T-cell (primary cell): ENCODE measurements at places on chromosomes 11 and 22. TPM values are rescaled to one million over a fixed set of nuclear protein-coding genes. Genes with fewer than 3 reads are reported as not detected.

DNA sequence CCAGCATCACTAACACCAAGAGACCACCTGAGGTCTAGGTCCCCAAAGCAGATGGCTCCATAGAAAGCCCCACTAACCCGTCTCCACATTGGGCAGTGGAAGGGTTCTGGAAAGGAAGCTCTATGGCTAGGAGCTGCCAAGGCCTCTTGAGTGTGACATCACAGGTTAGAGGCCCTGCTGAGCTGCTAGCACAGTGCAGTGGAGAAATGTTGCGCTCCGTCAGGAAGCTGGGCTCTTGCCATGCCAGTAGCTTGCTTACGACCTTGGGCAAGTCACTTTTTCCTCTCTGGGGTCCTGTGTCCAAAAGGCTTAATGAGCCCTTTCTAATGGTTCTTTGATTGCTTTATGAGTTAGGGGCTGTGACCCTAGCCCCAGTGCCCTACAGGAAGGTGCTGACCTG, 10.6 kb downstream of the PIK3IP1 start:
- H3K27me3 ChIP-seq, result no peaks in the 10 kb centered on the region
- no peaks in the 10 kb centered on the region for H3K36me3 ChIP-seq
- DNase-seq, result no peak
- peak overlapping the region; percentile 48 for H3K27ac ChIP-seq
- peaks cover 74% of the 10 kb centered on the region for H3K4me1 ChIP-seq
- no peak overlapping the region for H3K4me3 ChIP-seq

- no peak overlapping the region for H3K27ac ChIP-seq
- no peak for DNase-seq
- H3K4me1 ChIP-seq, result no peaks in the 10 kb centered on the region
- H3K4me3 ChIP-seq, result no peak overlapping the region
- H3K27me3 ChIP-seq, result no peaks in the 10 kb centered on the region
- H3K36me3 ChIP-seq, result no peaks in the 10 kb centered on the region
These were observed 157.0 kb downstream of the LUZP2 start for GRCh38 chr11:24653901-24654300.

DNA sequence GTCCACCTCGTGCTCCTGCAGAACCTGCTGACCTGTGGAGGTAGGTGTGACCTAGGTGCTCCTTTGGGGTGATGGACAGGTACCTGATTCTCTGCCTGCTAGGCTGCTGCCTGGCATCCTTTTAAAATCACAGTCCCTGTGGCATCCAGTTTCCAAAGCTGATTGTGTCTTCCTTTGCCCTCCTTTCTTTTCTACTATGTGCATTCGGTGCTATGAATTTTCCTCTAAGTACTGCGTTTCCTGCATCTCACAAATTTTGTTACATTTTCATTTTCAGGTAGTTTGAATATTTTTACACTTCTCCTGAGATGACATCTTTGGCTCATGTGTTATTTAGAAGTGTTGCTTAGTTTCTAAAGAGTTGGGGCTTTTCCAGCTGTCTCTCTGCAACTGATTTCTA, 30.9 kb upstream of the PPP6R3 start:
- no peak overlapping the region for H3K4me3 ChIP-seq
- no peaks in the 10 kb centered on the region for H3K36me3 ChIP-seq
- no peaks in the 10 kb centered on the region for H3K27me3 ChIP-seq
- no peak overlapping the region for H3K27ac ChIP-seq

DNA sequence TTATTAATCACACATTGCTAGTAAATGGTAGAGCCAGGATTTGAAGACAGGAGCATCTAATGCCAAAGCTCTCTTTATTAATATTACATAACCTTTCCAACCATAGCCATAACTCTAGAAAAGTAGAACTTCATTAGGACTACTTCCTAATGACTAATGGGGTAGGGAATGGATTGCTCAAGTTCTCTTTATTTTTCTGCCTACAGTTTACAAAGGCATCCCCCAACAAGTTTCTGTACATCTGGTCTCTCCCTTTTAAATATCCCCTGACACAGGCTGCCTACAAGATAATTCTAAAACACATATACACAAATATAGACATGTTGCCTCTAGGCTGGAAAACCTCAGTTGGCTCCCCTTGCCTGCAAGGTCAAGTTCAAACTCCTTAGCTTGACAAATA, 534.9 kb downstream of the SOX6 start:
- H3K36me3 ChIP-seq, result no peaks in the 10 kb centered on the region
- no peak for DNase-seq
- H3K4me1 ChIP-seq, result no peaks in the 10 kb centered on the region
- no peak overlapping the region for H3K4me3 ChIP-seq
- H3K27ac ChIP-seq, result no peak overlapping the region

- no peak overlapping the region for H3K4me3 ChIP-seq
- no peaks in the 10 kb centered on the region for H3K27me3 ChIP-seq
- no peaks in the 10 kb centered on the region for H3K4me1 ChIP-seq
- no peak overlapping the region for H3K27ac ChIP-seq
- H3K36me3 ChIP-seq, result no peaks in the 10 kb centered on the region
- no peak for DNase-seq
These were observed 58.2 kb downstream of the SMIM38 start for GRCh38 chr11:69213964-69214363.

- H3K27ac ChIP-seq, result no peak overlapping the region
- peaks cover 14% of the 10 kb centered on the region for H3K4me1 ChIP-seq
- H3K4me3 ChIP-seq, result peak overlapping the region; percentile 44
- H3K27me3 ChIP-seq, result peaks cover 60% of the 10 kb centered on the region
- no peaks in the 10 kb centered on the region for H3K36me3 ChIP-seq
These were observed 1.4 kb upstream of the KREMEN1 start for GRCh38 chr22:29071261-29072045.

DNA sequence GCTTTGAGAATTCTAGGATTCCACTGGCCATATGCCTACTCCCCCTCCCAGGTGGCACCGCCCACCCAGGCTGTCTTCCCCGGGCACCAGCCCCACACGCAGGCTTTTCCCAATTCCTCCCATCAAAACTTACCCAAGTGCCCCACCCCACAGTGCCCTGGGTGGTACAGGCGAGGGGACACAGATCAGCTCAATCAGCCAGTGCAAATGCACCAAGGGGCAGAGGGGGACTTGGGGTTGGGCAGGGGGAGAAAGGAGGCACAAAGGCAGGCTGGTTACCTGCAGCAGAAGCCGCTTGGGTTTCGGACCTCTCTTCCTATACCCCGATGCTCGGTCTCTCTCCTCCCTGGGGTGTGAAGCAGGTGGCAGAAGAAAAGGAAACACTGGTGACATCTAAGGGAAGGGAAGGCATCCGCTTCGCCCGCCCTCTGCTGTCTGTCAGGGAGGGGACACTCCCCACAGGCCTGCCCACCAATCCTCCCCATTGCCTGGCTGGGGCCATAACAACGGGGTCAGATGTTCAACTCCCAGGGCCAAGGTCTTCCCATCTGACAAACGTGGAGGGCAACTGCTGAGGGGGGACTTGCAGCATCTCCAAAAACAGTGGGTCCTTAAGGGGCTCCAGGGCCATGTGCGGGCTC, 14.0 kb downstream of the CBX7 start:
- H3K4me3 ChIP-seq, result no peak overlapping the region
- H3K27ac ChIP-seq, result no peak overlapping the region
- no peak for DNase-seq
- H3K4me1 ChIP-seq, result peaks cover 8% of the 10 kb centered on the region
- H3K36me3 ChIP-seq, result peaks cover 11% of the 10 kb centered on the region

DNA sequence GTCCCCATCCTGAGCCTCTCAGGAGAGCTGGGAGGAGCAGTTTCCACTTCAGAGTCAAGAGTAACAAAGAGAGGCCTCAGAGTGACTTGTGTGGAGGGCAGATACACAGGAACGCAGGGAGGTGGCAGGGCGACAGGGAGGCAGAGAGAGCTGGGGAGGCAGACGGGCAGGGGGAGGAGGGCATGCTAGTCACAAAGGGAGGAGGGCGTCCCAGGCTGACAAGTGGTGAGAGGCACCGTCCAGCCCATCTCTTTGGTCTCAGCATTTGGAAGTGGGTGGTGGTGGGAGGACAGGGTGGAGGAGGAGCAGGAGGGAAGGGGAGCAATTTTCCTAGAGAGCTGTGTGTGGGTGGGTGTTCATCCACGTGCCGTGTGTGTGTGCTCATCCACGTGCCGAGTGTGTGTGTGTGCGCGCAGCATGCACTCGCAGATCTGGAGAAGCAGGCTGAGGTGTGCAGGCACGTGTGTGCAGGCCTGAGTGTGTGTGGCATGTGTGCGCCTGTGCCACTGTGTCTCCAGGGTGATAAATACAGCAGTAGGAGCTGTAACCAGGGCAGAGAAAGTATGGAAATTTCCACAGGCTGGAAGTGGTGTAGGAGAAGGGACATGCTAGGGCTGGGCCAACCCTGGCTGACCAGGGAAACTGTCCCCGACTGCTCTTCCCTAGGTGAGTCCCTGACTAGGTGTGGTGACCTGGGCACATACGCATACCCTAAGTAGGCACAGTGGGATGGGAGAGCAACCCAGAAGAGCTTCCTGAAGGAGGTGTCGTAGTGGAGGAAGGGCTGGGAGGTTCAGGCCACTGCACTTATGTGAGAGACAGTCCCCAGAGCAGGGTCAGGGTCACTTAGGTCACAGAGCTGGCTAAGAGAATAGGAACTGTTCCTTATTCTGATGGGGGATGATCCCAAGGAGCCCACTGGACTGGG, 7.3 kb upstream of the PDE2A start:
- H3K27me3 ChIP-seq, result peaks cover 21% of the 10 kb centered on the region
- H3K27ac ChIP-seq, result no peak overlapping the region
- H3K4me3 ChIP-seq, result no peak overlapping the region
- DNase-seq, result no peak

- peaks cover 2% of the 10 kb centered on the region for H3K4me1 ChIP-seq
- H3K27me3 ChIP-seq, result no peaks in the 10 kb centered on the region
- no peaks in the 10 kb centered on the region for H3K36me3 ChIP-seq
- no peak overlapping the region for H3K27ac ChIP-seq
- DNase-seq, result no peak
These were observed 4.5 kb upstream of the PPP2R1B start for GRCh38 chr11:111770581-111771134.

DNA sequence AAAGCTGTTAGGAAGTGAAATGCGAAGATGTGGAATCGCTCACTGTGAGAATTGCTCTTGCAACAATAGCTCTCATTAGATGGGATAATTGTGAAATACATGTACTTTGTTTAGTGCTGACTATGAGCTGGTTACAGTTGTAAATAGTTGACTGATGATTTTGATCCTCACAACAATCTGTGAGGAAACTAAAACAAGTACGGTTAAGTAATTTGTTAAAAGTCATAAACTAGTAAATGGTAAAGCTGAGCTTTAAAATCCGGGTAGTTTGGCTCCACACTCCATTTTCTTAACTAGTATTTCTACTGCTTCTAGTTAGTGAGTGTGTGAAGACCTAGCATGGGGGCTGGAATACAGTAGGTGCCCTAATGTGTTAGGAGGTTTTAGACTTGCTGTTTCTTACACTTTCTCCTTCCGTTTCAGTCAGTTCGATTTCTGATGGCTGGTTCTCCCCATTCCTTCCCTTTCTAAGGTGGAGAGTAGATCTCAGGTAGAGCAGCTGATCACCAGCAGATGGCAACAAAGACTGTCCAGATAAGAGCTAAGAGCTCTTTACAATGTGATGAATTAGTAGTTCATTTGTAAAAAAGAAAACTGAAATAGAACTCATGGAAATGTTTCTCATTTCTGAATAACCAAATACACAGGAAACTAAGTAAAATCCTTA, 16.3 kb upstream of the CYP2R1 start:
- no peaks in the 10 kb centered on the region for H3K27me3 ChIP-seq
- no peak overlapping the region for H3K4me3 ChIP-seq
- H3K36me3 ChIP-seq, result no peaks in the 10 kb centered on the region
- peak; percentile 30 for DNase-seq
- no peak overlapping the region for H3K27ac ChIP-seq

DNA sequence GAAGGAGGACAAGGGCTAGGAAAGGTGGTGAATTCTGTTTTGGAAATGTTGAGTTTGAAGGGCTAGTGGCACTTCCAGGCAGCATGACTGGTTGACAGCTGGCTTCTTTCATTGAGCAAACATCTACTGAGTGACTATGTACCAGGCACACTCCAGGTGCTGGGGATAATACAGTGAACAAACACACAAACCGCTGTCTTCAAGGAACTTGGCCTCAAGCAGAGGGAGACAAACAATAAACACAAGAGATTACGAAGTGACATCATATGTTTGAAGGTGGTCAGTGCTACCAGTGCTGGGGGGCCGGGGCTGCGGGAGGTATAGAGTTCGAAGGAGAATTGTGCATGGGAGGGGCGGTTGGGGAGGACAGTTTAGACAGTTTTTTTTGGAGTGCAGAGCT, 197.0 kb upstream of the SORL1-AS1 start:
- no peak overlapping the region for H3K27ac ChIP-seq
- H3K4me3 ChIP-seq, result no peak overlapping the region

DNA sequence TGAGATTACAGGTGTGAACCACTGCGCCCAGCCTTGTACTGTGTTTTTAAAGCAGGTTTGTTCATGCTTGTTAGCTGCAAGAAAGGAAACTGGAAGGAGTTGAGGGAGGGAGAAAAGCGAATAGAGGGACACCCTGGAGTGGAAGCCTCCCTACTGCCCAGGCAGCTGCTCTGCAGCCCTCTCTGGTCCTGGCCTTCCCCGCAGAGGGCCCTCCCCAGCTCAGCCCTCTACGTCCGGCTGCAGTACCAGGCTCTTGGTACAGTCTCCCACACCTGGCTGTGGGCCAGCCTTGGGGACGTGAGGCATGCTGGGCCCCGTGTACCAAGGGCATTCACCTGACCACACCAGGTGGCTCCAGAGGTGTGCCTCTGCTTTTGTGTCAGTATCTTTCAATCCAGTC, 70.8 kb downstream of the MED15 start:
- peaks cover 72% of the 10 kb centered on the region for H3K4me1 ChIP-seq
- H3K36me3 ChIP-seq, result peaks cover 99% of the 10 kb centered on the region
- DNase-seq, result no peak
- H3K27me3 ChIP-seq, result no peaks in the 10 kb centered on the region
- H3K4me3 ChIP-seq, result no peak overlapping the region

- no peaks in the 10 kb centered on the region for H3K4me1 ChIP-seq
- no peak for DNase-seq
- no peaks in the 10 kb centered on the region for H3K36me3 ChIP-seq
- H3K27ac ChIP-seq, result no peak overlapping the region
These were observed 144.4 kb downstream of the NCAM1 start for GRCh38 chr11:113105592-113105991.

GRCh38 chr11:104688731-104689130, 209.5 kb downstream of the CASP12 start:
- no peaks in the 10 kb centered on the region for H3K27me3 ChIP-seq
- H3K4me1 ChIP-seq, result no peaks in the 10 kb centered on the region
- no peak overlapping the region for H3K4me3 ChIP-seq
- no peaks in the 10 kb centered on the region for H3K36me3 ChIP-seq

GRCh38 chr11:47071791-47072261, 104.9 kb downstream of the ARFGAP2 start:
- no peak overlapping the region for H3K4me3 ChIP-seq
- no peaks in the 10 kb centered on the region for H3K4me1 ChIP-seq
- no peaks in the 10 kb centered on the region for H3K36me3 ChIP-seq
- no peak overlapping the region for H3K27ac ChIP-seq

Gene FERMT3
- total RNA-seq, result 184 TPM

Gene SOX6
- not detected for total RNA-seq

Gene FOLR2
- total RNA-seq, result not detected

Gene PRODH
- 0.91 TPM for total RNA-seq

Gene MYO18B
- 0.30 TPM for total RNA-seq

Gene SPI1
- total RNA-seq, result 5.8 TPM

Gene NRGN
- 0.28 TPM for total RNA-seq

Gene CARD18
- total RNA-seq, result not detected
